ENCODE measurements at places on chromosomes 5 and 9.

DNA sequence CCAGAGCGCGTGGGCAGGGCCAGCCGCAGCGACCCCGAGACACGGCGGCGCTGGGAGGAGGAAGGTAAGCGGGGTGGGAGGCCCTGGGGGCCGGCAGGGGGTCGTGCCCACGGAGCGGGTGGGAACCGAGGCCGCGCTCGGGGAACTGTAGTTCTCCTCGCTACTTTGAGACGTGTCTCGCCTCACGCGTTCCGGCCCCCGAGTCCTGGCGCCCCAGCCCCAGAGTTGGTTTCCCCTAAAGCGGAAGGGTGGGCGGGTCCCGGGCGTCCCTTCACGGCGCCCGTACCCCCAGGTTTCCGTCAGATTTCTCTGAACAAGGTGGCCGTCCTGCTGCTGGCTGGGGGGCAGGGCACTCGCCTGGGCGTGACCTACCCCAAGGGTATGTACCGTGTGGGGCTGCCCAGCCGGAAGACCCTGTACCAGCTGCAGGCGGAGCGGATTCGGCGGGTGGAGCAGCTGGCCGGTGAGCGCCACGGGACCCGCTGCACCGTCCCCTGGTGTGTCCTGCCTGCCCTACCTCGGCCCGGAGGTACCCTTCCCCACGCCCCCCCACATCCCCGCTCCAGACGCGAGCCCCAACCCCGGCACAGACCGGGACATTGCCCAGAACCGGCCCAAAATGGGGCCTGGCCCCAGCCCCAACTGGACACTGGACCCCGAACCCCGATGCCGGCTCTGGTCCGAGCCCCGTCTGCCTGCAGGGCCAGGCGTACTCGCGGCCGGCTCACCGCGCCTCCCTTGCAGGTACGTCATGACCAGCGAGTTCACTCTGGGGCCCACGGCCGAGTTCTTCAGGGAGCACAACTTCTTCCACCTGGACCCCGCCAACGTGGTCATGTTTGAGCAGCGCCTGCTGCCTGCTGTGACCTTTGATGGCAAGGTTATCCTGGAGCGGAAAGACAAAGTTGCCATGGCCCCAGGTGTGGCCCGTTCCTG lies 709 bp downstream of the UAP1L1 start:
- peak; percentile 56 for DNase-seq

GRCh38 chr9:98228392-98229089 lies 26.9 kb downstream of the TBC1D2 start:
- DNase-seq, result no peak

DNA sequence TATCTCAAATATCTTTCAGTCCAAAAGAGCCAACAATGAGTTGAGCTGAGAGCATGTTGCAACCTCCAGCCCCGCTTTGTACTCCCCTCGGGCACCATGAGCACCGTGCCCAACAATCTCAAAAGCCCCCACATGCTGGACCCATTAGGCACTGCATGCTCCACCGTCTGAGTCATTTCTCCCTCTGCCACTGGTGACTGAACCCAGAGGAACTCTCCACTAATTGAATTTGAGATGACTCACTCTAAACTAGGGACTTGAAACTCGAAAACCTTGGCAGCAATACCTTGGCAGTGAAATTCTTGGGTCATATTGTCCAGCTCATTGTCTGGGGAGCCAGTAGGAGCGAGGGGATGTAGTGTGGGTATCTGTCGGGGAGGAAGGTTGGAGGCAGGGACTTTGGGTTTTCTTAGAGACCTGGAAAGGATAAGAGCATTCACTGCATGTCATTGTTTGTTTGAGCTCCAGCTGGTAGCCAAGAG lies 49.9 kb upstream of the SLIT3 start:
- peak; percentile 4 for DNase-seq

- DNase-seq, result no peak
These were observed 32.8 kb upstream of the DAP start for GRCh38 chr5:10793785-10794184.

DNA sequence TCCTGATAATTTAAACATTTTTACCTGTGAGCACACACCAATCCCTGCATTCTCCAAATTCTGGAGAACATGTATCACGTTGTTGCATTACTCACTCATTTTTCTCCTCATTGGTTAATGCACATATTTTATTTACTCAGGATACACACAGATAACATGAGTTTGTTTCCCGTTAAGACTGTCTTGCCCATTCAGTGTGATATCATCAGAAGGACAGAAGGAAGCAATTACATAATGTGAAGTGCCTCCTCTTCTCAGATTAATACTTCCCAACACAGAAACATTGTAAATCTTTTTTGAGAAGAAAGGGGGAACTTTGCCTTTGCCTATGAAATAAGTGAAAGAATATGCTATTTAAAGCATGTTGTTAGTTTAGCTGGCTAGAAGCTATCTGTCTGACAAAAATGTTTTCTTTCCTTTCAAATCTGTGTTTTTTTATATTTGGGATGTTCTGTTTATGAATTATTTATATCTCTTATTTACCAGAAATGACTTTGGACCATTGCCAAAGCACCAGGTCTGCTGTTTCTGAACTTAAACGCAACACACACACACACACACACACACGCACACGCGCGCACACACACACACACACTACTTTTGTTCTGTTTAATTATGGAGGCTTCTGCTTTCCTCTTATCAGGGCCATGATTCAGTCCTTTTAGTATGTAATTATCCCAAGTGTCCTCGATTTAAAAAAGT lies 186.5 kb downstream of the CHSY3 start:
- no peak for DNase-seq

DNA sequence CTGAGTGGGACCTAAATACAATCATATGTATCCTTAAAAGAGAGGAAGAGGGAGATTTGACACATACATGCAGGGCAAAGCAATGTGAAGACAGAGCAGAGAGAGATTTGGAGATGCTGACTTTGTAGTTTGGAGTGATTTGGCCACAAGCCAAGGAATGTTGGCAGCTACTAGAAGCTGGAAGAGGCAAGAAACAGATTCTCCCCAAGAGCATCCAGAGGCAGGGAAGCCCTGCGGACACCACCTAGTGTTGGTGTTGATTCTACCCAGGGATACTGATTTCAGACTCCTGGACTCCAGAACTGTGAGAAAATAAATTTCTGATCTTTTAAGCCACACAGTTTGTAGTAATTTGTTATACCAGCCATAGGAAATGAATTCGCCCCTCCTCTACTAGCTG lies 64.9 kb upstream of the OSMR start:
- DNase-seq, result no peak

DNA sequence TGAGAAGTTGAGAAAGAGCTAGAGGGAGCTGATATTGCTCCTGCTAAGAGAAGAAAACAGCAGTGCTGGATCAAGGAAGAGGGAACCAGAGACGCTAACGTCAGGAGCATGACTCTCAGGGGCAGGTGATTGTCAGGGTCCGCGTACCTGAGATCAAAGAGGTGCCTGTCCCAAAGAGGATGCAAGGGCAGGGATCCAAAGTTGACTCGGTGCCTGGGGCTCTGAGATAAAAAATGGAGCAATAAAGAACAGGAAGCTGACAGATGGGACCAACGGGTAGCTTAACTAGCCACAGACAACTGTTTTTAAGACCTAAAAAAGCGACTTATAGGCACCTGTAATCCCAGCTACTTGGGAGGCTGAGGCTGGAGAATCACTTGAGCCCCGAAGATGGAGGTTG lies 517.8 kb downstream of the IRX1 start:
- no peak for DNase-seq

GRCh38 chr5:180105827-180106312 lies 34.3 kb upstream of the RNF130 start:
- DNase-seq, result no peak

GRCh38 chr9:127502706-127503378 lies 51.5 kb downstream of the LRSAM1 start:
- DNase-seq, result no peak

DNA sequence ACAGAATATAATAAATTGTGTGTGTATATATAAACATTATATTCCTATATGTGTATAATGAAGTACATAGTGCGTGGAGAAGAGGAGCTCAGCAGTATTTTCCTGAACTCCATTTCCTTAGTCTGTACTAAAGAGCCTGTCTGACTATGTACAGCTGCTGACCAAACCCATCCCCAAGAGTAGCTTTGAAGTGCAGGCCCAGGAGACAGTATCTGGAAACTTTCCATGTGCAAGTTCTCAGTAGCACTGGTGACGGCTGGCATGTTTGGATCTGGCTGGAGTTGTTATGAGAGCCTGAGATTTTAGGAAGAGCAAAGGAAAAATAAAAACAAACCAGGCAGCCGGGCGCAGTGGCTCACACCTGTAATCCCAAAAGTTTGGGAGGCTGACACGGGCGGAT lies 244.2 kb downstream of the RFK start:
- DNase-seq, result no peak

GRCh38 chr5:40043916-40044315 lies 619.1 kb upstream of the DAB2 start:
- no peak for DNase-seq

DNA sequence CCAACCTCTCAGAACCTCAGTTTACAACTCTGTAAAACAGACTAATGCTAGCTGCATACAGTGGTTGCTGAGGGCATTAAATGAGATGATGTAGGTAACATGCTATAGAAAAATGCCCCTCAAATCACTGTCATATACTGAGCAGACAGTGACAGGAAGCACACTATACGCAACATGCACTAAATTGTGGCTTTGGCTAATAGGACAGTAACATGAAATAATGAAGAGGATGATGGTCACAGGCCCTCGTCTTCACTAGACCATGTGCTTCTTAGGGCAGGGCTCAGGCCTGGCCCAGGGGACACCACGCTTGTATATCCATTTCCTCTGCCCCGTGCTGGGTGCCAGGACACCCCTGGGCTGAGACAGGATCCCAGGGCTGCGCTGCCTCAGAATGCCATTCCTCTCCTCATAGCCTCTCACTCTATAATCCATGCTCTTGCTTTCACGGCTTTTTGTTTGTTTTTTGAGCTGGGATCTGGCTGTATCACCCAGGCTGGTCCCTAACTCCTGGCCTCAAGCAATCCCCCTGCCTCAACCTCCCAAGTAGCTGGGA lies 18.9 kb downstream of the CSF1R start:
- no peak for DNase-seq

DNA sequence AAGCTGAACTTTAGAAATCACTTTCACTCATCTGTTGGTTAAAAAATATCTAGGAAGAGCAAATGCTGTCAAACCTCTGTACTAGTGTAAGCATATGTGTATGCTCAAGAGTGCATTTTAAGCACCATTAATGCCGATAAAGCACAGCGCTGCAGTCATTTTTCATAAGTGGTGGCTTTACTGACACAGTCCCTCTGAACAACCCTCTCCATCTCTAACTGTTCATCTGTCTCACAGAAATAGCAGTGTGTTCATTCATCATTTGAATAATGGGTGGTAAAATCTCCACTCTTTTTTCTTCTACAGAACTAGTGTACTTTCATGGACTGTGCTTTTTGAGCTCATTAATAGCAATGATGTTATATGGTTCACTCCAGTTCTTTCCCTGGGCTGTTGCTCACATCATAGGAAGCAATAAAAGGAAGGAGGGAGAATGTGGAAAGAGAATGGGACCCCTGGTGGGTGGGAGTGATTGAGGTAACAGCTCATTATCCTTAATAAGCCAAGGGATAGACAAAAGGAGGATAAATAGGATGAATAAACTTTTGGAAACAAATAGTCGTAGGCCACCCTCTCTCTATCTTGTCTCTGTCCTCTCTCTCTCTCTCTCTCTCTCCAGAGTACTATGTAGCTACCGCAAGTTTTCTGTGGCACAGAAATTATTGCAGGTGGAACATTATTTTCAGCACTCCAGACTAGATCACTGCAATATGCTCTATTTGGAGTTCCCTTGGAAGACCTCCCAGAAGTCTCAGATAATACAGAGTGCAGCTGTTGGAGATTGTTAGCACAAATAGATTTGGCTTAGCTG lies 117.9 kb upstream of the PRDM9 start:
- DNase-seq, result no peak

DNA sequence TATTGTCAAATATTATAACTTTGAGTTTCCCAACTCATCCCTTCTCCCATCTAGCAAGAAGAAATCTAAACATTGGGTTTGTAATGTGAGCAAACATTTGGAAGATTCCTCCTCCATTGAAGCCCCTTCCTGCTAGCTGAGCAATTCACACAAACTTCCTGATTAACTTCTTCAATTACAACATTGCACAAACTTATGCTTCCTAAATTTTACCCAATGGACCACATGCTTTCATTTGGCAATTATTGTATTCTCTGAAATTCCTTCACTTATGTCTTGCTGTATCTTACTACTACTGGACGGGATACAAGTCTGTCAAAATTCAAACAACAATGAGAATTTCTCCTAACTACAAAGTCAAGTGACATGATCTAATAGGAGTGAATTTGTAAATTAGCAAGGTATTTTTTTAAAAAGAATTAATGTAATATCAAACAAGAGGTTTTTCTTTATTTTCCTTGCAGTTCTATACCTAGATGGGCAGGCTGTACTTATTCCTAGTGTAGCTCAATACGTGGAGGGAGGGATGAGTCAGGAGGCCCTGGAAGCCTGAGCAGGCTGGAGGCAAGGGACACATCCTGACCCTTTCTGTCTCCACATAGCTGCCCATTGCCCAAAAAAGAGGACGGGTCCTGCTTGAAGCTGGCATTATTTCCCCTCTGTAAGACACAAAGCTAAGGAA lies 11.8 kb upstream of the IFNW1 start:
- DNase-seq, result no peak

DNA sequence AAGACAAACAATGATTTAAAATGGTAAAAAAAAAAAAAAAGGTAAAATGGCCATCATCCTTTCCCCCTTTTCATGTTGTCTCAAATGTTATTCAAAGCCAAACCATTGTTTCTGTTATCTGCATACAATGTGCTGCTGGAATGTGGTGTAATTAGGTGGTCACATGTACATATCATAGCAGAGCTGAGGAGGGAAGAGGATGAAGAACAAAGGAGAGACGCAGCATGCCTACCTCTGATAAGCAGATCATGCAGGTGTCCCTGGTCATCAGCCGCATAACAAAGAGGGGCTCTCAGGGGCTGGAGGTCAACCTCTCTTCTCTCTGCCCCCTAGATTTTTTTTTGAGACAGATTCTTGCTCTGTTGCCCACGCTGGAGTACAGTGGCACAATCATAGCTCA lies 141.0 kb downstream of the CARTPT start:
- DNase-seq, result no peak

GRCh38 chr5:80251636-80252035 lies 4.2 kb downstream of the SERINC5 start:
- no peak for DNase-seq

DNA sequence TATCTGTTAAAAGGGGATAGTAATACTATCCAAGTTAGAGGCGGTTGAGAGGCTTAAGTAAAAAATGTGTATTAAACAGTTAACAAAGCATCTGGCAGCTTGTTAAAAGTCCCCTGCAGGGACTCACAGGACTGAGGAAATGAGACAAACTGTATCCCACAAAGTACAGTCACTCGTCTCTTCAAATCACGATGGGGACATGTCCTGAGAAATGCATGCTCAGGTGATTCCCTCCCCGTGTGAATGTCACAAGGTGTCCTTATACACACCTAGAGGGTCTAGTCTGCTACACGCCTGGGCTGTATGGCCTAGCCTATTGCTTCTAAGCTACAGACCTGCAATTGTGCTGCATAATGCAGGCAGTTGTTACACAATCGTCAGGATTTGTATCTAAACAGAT lies 237.0 kb downstream of the IRX2 start:
- DNase-seq, result no peak

All from activated CD4-positive, alpha-beta T cell treated with anti-CD3 and anti-CD28 coated beads, Interleukin-2, Interleukin-6, amounts not matched to agents 100 ng/mL and 50 ng/mL, durations not matched to agents 16 hours and 8 hours (primary cell).